Kidney epithelial cell (primary cell): ENCODE measurements at places on chromosomes 2 and 18. TPM values are rescaled to one million over a fixed set of nuclear protein-coding genes. Genes with fewer than 3 reads are reported as not detected.

DNA sequence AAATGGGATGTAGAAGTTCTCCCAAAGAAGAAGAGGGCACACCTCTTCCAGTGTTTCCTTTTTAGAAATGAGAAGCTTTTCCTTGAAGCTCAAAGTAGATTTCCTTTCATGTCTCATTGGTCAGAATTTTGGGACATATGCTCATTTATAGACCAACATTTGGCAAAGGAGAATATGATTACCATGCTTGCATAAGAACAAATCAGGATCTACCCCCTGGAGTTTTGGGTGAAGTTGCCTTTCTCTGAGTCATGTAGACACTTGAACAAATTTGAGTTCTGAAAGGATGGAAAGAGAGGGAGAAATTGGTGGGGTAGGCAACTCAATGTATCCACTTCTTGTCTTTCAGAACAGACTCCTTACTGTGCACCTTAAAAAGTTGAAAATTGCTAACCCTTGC lies 409.0 kb downstream of the SLC4A3 start:
- no peak for DNase-seq

DNA sequence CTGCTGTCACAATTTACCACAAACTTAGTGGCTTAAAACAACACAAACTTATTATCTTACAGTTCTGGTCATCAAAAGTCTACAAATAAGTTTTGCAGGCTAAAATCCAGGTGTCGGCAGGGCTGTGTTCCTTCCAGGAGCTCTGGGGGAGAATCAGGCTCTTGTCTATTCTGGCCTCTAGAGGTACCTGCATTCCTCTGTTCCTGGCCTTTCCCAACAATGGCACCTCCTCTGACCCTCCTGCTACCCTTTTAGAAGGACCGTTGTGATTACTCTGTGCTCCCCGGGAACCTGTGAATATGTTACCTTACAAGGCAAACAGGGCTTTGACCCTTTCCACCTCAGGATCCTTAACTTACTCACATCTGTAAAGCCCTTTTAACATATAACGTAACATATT lies 98.5 kb downstream of the MRPS9 start:
- no peak for DNase-seq

DNA sequence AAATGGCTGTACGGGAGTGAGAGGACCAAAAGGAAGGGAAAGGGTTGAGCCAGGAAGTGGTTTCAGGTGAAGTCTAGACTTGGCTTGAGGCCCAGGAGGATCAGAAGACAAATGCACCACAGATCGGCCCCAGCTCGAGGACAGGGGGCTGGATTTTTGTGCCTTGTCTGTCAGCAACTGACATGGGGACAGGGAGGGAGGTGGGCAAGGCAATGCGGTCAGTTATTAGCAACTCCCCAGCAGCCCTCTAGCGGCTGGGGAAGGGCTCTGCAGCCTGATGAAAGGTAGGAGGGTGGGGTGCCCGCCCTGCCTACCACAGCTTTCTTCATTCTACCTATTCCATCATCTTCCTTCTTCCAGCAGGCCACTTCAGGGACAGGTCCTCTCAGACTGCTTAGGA lies 50.0 kb downstream of the CPO start:
- DNase-seq: no peak

DNA sequence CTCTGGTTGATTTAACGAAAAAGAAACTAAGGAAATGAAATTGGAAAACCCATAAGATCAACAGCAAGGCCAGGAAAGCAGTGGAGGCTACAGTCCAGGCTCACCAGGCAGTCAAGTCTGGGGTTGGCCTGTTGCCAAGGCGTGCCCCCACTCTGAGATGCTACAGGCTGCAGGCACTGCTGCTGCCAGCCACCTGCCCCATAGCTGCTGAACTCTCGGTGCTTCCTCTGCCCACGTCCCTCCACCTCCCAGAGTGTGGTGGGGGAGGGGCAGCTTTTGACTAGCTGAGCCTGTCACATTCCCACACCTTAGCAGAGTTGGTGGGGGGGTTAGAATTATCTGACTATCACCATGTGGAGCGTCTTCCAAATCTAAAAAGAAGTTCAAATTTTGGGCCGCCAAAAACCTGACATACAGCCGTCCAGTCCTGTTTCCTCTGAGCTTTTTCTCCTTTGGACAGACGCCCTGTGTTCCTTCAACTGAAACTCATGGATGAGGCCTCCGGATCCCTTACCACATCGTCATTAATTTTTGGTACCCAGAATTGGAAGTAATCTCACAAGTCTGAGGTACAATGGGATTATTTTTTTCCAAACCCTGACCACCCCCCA lies 3.9 kb upstream of the SH3RF3 start:
- no peak for DNase-seq

DNA sequence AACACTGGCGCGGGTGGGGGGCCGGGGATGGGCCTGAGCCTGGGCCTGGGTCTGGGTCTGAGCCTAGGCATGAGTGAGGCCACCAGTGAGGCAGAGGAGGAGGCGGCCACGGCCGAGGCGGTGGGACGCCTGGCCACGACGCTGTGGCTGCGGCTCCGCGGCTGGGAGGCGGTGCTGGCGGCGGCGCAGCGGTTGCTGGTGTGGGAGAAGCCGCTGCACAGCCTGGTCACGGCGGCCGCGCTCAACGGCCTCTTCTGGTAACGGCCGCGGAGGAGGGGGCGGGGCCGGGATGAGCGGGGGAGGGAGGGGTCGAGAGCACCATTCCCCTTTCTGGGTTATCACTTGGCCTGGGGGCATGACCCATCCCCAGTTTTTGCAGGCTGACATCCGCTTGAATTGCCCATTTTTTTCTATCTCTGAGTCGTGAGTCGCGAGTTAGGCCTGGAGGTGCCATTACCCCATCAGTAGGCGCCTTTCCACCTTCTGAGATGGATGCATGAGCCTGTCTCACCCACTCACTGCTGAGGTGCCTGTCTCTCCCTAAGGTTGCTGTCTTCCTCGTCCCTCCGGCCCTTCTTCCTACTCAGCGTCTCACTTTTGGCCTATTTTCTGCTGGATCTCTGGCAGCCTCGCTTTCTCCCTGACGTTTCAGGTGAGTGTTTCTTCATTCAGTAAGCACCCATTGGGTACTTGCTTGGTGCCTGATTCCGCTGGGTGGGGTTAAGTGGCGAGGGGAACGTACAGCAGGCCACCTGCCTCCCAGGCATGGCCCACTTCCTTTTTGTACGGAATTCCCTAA lies 501 bp downstream of the RETREG2 start:
- no peak for DNase-seq

GRCh38 chr2:197383825-197384224 lies 51.0 kb downstream of the SF3B1 start:
- DNase-seq: no peak

- no peak for DNase-seq
Measured at GRCh38 chr2:206521612-206522011, 78.3 kb downstream of the ADAM23 start.

DNA sequence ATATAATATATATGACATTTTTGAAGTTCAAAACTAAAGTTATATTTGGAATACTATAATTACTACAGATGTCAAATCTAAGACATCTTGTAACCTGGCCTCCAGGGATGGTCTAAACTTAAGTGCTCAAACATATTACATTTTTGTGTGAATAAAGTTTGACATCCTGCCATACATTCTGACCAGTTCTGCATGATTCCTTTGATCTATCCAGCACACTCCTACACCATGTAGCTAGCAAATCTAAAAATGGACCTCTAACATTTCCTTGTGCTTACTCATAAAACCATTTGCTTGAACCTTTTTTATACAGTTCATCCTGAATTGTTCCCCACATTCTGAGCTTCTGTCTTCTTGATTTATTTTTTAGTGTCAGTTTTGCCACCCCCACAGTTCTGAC lies 294.3 kb upstream of the ZNF804A start:
- no peak for DNase-seq

DNA sequence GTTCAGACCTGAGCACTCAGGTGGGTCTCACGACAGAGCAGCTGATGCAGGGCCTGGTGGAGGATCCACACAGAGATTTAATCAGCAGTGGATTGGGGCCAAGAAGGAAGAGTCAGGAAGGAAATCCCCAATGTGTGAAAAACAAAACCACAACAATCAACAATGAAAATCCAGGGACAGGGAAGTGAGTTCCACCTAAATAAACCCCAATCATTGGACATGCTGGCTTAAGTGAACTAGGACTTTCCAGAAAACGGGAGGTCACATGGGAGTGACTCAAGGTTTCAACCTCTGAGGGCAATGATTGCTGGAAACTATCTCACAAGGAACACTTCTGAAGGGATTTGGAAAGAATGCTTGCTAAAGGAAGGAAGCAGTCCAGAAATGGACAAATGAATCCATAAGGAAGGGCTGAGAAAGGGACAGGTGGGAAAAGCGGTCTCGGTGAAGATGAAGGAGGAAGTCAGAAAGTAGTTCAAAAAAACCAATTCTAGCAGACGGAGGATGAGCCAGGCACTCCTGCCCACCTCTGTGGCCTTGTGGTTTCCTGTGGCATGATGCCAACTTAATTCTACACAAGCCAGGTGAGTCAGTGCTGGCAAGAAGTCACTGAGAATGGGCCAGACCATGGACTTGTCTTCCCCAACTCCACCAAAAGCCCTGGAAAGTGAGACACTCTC lies 15.4 kb upstream of the XDH start:
- peak; percentile 65 for DNase-seq

DNA sequence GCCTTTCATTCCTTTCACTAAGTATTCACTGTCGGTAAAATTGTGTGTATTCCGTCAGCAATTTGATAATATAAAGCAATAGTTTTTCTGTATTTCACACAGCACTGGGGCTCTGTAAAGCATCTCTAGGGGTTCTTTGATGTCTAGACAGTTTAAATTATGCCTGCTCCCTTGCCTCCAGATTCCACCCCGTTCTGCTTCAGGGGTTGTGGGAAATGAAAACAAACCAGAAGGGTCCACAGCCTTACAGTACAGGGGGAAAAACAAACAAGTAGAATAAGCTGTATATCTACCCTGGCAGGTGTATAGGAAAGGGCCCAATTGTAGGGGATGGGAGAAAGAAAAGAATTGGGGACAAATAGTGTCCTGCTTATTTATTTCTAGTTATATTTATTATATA lies 63.1 kb downstream of the ASXL3 start:
- DNase-seq: no peak

DNA sequence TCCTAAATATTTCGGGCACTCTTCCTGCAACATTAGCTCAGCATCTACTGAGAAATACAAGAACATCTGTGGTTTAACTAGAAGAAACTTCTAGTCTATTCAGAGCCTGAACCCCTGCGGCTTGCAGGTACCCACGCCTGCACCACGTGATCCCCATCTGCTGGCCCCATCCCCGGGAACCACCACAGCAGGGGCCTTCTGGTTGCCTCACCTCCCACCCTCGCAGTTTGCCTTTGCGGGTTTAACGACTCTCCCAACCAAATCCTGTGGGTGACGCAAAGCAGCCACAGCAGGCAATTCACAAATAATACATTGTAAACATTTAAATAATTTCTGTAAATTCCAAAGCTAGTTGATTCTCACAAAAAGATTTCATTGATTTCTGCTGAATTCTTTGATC lies 90.2 kb upstream of the TMEM18 start:
- no peak for DNase-seq

- no peak for DNase-seq
Measured at GRCh38 chr18:5515011-5515784, 28.6 kb downstream of the EPB41L3 start.

DNA sequence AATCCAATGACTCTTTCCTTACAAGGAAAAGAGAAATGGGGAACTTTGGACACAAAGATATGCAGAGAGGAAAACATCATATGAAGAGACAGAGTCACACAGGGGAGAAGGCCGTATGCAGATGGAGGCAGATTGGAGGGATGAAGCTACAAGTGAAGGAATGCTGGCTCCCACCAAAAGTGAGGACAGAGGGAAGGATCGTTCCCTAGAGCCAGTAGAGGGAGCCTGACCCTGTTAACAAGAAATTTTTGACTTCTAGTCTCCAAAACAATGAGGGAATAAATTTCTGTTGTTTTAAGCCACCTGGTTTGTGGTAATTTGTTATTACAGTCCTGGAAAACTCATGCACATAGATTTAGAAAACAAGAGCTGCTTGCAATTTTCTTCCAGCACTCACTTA lies 169.3 kb downstream of the PMAIP1 start:
- no peak for DNase-seq

GRCh38 chr2:222722327-222722946 lies 51.0 kb downstream of the MOGAT1 start:
- no peak for DNase-seq

DNA sequence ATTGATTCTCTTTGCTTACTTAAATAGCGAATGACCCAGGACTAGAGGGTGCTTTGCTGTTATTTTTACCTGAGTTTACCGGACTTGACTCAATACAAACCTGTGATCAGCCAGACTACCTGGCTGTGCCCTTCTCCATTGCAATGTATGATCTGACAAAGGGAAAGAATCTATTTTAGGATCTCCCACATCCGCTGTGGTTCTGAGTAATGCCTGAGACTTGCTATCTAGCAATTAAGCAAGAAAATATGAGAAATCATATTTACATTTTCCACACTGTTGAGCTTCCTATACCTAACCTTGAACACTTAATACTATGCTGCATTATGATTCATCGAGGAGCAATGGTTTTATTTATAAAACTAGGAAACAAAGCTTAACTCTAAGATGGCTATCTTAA lies 215.2 kb downstream of the RAD51AP2 start:
- peak; percentile 39 for DNase-seq

- no peak for DNase-seq
Measured at GRCh38 chr18:58041633-58042032, 2.4 kb upstream of the NEDD4L start.

GRCh38 chr2:172282944-172283343 lies 144.4 kb upstream of the ITGA6 start:
- peak; percentile 74 for DNase-seq

DNA sequence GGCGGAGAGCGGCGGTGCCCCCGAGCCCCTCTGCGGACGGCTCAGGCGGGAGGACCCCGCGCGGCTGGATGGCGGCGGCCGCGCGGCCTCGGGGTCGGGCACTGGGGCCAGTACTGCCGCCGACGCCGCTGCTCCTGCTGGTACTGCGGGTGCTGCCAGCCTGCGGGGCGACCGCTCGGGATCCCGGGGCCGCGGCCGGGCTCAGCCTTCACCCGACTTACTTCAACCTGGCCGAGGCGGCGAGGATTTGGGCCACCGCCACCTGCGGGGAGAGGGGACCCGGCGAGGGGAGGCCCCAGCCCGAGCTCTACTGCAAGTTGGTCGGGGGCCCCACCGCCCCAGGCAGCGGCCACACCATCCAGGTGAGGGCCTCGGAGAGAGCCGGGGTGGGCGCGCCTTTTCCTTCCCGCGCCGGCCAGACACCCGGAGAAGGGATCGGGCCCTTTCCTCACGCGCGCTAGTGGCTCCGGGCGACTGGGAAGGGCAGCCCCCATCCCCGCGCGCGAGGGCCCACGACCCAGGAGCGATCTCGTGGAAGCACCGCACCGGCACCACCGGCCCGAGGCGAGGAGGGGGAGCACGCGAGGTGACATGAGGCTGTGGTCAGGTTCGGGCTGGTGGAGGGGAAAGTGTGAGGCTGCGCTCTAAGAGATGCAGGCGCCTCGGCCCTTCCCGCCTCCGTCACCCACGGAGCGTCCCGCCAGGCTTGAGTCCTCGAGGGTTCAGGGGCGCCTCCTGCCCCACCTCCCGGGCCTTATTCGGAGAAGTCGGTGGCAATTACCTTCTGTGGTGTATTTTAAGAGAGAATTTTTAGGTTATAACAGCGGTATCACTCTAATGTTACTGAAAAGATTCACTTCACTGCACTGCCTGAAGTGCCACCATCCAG lies 607 bp downstream of the LAMA3 start:
- DNase-seq: no peak

Gene EPAS1
- total RNA-seq: 94.3 and 134 TPM in 2 replicates

Gene SERPINB13
- total RNA-seq: not detected in 2 replicates

Gene TDRD15
- total RNA-seq: not detected in 2 replicates

Gene NYAP2
- total RNA-seq: not detected in 2 replicates

Gene CAPN14
- total RNA-seq: 0.58 and 1.4 TPM in 2 replicates

Gene BMP10
- not detected in 2 replicates for total RNA-seq

Gene SALL3
- total RNA-seq: 2.1 TPM in 2 replicates

Gene ASB1
- 23.0 and 44.9 TPM in 2 replicates for total RNA-seq

Gene GAREM1
- total RNA-seq: 2.9 and 3.8 TPM in 2 replicates

Gene NOL4
- total RNA-seq: 0.42 TPM in 1 of 2 replicates, not detected in the other

Gene STRADB
- 25.0 and 38.3 TPM in 2 replicates for total RNA-seq
